ENCODE measurements at places on chromosomes 7 and 10. TPM values are rescaled to one million over a fixed set of nuclear protein-coding genes. Genes with fewer than 3 reads are reported as not detected.

DNA sequence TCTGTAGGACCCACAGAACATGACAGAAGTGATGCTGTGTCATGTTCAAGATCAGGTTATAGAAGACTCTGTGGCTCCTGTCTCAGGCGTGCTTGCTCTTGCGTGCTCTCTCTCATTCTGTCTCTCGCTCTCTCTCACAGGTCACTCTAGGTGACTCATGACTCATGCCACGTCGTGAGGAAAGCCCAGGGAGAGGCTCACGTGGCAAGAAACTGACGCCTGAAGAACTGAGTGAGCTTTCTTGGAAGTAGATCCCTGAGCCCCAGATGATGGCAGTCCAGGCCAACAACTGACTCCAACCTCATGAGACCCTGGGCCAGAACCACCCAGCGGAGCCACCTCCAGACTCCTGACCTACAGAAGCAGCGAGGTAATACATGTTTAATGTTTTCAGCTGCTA lies 103.3 kb downstream of the DNMBP start:
- no peak for DNase-seq

DNA sequence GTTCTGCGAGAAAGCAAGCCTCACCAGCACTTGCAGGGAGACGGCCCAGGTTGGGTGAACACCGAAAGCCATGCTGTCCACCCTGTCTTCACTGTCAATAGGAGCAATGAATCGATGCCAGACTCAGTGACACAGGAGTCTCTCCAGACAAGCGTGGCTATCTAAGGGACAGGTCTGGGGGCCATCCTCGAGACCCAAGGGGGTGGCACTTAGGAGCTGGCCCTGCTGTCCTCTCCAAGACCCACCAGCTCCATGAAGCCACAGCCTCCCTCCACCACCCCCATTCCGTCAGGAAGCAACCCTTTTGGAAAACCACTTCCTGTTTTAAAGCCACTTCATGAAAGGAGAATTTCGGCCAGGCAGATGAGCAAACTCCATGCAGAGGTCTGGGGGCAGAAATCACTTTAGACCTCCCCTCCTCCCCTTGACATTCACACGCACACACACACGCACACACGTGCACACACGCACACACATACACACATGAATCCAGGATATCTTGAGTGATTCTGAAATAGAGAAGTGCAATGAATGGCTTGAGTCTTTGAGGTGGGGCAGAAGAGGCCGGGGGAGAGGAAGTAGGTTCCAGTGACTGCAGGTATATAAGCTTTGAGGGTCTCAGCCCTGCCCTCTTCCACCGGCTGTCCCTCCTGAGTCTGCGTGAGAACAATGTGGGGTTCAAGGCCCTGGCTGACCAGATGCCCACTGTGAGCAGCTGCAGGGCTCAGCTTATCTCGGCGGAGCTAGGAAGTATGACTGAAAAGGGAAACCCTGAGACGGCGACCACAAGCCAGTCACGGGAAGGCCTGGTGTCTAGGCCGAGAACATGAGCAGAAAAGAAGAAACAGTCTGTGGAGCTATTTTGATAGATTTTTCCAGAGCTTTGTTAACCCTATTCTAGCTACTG lies 25.0 kb downstream of the RGS10 start:
- no peak for DNase-seq

GRCh38 chr10:17816199-17816598 lies 7.1 kb downstream of the MRC1 start:
- no peak for DNase-seq

Gene PROSER2
- 2.8 TPM for total RNA-seq
